CD4-positive, CD25-positive, alpha-beta regulatory T cell (primary cell): ENCODE measurements at places on chromosomes 1 and 21.

GRCh38 chr1:180236698-180237509 is 6.8 kb downstream of the LHX4 start:
- DNase-seq, result no peak

- DNase-seq, result no peak
Measured at GRCh38 chr1:63802109-63802508, 28.3 kb downstream of the ROR1 start.

- no peak for DNase-seq
Measured at GRCh38 chr1:36699113-36699911, 216.6 kb upstream of the CSF3R start.

DNA sequence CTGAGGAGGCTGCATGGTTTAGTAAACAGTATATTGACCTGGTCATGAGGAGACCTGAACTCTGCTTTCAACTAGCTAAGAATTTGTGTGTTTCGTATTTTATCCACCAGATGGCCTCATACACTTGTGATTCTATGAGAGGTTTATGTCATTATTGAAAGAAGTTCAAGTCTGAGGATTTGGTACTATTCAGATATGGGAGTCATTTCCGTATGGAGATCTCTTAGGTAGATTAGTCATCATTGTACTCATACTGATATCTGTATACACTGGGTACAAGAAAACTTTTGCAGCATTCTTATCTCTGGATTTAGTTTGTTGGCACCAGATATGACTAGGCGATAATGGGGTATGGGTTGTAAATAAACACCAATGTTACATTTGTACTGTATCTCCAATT is 26.6 kb downstream of the ATF6 start:
- peak; percentile 69 for DNase-seq

DNA sequence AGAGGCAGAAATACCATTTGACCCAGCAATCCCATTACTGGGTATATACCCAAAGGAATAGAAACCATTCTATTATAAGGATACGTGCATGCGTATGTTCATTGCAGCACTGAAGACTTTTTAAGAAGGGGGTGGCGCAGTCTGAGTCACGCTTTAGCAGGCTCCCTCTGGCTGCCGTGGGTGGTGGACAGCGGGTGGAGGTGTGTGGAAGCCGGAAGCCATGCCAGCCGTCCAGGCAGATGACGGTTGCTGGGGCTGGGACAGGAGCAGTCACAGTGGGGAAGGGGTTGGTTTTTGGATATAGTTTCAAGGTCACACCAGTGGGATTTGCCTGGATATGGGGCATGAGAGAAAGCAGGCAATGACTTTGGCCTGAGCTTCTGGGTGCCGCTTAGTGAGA is 270.5 kb downstream of the GRIK3 start:
- DNase-seq, result no peak

GRCh38 chr1:172979828-172980227 is 70.9 kb downstream of the TNFSF18 start:
- DNase-seq, result no peak
